ENCODE measurements at places on chromosomes 12 and 14.

DNA sequence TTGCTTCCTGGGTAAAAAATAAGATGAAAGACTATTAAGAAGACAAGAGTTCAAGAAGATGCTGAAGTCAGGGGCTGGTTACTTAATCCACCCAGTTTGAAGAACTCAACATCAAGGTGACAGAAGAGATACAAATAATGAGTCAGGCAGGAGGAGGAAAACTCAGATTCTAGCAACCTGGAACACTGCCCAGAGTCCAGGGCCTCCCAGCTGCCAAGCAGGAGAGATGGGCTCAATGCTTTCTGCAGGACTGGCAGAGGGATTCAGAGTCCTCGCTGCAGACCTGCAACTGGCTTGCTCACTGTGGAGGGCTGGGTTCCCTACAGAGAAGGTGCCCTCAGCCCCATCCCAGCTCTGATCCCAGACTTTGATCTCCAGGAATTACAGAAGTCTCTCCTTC, 28.6 kb upstream of the CEBPE start:
- DNase-seq = no peak

- no peak for DNase-seq
Measured at GRCh38 chr12:12511895-12512711, 50.6 kb downstream of the DUSP16 start.

- no peak for DNase-seq
Measured at GRCh38 chr12:86713121-86713520, 456.9 kb upstream of the MGAT4C start.

DNA sequence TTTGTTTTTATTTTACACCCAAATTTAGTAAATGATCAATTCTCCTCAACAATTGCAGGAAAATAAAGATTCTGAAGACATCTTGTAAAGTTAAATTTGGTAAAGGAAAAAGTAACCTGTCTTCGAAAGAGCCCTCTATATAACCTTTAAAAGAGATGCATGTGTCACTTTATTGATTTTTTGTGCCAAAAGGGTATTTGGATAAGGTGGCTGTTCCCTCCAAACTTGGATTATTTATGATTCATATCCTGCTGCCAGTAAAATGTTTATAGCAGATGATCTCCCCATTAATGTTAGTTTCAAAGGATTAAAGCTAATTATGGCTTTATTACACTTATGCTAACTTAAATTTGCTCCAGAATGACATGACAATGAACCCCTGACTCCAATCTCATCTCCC, 98.8 kb downstream of the DUSP6 start:
- DNase-seq = no peak

DNA sequence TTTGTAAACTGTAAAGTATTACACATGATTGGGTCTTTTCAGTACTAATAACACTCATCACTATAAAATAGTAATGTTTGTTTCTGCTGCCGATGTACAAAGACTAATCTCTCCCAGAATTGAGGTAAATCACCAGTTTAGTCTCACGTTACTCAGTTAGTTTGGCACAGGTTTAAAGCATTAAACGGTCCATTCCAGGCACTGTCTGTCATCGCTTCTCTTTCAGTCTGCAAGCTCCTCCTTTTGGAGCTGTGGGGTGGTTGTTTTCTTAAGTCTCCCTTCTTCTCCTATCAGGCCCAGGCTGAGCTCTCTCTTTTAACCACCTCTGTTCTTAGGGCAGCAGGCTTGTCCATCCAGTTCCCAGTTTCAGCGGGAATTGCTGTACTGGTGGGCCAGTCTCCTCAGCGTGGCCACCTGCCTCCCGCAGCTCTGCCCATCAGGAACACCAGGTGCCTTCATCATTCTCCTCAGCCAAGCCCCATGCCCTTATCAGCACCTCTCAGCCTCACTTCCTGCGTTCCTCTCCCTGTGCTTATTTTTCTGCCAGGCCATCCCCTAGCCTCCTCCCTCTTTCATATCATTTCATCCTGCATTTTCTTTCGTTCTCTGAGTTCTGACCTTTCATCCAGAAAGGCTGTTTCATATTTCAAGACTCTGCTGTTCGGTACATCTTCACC, 149.0 kb downstream of the TGFB3 start:
- DNase-seq = peak; percentile 29
